ENCODE measurements at places on chromosomes 12 and 14.
A peak's percentile ranks its signal among the peaks of the same experiment; 100 is the strongest.

DNA sequence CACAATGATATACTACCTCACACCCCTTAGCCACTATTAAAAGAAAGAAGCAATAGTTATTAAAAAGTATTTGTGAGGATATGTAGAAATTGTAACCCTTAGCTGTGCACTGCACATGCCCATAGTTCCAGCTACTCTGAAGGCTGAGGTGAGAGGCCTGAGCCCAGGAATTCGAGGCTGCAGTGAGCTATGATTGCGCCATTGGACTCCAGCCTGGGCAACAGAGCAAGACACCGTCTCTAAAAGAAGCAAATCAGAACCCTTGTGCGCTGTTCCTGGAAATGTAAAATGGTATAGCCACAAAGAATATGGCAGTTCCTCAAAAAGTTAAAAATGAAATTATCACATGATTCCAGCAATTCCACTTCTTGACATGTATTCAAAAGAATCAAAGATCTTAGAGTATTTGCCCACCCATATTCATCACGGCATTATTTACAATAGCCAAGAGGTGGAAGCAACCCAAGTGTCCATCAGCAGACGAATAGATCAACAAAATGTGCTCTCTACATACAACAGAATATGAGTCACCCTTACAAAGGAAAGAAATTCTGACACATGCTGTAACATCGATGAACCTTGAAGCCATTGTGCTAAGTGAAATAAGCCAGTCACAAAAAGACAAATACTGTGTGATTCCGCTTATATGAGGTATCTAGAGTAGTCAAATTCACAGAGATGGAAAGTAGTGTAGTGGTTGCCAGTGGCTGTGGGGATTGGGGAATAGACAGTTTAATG, 23.7 kb upstream of the YLPM1 start:
- peak; percentile 28 for DNase-seq

DNA sequence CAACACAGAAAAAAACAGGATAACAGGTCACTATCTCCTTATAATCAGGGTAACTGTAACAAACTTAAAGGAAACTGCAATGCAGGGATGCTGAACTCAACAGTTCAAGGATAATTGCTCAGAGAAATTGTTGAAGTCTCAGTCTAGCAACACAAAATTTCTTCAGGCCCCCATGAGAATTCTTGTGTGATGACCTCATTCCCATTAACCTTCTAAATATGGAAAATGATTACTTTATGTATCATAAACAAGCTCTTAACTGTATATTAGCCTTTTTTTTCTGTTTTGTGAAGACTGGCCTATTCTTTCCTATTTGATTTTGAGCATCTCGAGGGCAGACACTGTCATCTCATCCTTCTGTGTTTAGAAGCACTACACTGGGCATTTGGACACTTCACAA, 47.1 kb downstream of the IGF1 start:
- peak; percentile 56 for DNase-seq

GRCh38 chr12:116818341-116818856, 62.8 kb downstream of the HRK start:
- peak; percentile 23 for DNase-seq

GRCh38 chr14:65403231-65403630, 9.3 kb upstream of the FUT8 start:
- DNase-seq: no peak

GRCh38 chr12:62866451-62867082, 68.4 kb downstream of the PPM1H start:
- DNase-seq: peak; percentile 77

GRCh38 chr14:100749967-100750597, 23.4 kb downstream of the DLK1 start:
- DNase-seq: no peak

DNA sequence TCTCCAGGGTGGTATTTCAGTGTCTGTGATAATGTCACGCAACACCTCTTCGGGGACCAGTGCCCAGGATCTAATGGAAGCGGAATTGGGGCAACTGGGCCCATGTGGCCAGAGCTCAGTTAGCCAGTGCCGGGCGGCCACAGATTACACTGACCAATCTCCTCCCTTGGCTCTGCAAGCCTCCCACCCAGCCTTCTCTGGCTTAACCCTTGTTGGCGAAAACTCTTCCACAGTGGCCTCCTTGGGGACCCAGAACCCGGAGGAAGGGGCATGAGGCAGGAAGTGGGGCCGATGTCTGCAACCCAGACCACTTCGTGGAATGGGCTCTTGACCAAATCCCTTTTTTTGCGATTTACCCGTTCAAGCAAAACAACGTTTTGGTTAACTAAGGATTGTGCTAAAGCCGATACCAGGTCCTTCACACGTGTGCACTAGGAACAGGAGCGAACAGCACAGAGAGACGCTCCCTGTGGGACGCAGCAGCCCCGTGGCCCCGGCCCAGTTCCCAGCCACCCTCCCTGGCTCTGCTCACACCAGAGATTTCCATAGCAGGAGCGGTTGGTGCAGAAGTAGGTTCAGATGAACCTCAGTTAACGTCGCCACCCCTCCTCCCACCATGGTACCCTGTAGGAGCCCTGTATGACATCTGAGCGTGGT, 38.2 kb downstream of the SLC8B1 start:
- no peak for DNase-seq

- no peak for DNase-seq
Measured at GRCh38 chr12:9127936-9128663, 12.4 kb upstream of the A2M start.

DNA sequence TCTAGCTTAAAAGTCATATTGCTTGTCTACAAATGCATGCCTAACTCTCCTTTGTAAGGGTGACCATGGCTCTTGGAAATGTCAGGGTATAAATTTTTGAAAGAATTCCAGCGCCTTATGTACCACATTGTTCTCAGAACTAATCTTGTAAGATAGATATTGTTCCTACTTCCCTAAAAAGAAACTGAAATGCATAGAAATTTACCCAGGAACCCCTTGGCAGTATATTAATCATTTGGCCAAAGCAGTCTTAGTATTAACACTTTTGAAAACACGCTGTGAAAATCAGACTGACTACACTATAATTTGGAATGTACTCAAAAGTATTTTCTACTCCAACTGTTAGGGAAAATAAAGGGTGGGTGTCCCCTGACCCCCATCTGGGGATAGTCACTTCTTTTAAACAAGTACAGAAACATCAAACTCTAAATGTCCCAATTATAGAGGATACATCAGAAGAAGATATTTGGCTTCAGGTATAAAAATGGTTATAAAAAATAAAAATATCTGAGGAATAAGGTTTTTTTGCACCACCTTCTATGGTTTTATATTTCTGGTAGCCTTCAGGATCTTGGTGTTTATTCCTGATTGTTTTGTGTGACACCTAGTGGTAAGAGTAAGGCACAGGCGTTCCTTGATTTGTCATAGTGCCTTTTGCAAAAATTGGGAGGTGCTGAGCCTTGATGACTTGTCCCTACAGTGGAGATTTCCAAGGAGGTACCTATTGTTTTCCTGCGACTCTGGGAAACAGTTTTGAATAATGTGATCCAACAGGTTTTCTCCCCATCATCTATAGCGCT, 2.2 kb upstream of the NFKBIA start:
- DNase-seq: peak; percentile 74

DNA sequence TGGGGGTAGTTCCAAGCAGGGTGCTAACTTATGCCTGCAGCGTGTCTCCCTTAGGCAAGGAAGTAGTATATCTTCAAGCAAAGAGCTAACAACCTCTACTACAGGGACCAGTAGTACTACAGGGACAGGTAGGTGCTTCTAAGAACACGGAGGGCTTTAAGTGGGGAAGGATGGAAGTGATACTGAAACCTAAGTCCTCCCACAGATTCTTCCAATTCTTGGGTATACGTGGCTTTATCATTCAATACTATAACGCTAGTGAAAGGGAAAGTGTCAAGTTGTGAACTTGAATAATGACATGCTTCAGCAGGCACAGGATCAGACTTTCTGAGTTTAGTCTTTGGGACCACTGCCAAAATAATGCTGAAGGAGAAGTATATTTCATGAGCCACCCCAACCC, 241.7 kb downstream of the CEP128 start:
- DNase-seq: no peak

DNA sequence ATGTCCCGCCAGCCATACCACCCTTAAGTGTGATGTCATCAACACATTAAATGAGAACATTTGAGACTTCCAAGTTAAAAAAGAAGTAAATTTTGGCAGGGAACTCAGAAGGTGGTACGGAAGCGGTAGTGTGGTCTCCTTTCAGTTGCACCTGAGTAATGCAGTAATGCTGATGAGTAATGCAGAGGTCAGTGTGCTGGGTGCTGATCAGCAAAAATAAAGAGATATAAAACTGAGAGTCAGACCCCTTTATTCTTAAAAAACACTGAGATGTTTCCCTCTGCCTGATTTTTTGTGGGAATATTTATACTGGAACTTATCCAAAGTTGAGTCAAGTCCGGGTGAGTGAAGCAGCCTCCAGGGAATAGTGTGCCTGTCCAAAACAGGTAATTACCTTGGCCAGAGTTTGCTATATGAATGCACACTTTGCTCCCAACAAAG, 370.6 kb upstream of the PRICKLE1 start:
- DNase-seq: peak; percentile 2

DNA sequence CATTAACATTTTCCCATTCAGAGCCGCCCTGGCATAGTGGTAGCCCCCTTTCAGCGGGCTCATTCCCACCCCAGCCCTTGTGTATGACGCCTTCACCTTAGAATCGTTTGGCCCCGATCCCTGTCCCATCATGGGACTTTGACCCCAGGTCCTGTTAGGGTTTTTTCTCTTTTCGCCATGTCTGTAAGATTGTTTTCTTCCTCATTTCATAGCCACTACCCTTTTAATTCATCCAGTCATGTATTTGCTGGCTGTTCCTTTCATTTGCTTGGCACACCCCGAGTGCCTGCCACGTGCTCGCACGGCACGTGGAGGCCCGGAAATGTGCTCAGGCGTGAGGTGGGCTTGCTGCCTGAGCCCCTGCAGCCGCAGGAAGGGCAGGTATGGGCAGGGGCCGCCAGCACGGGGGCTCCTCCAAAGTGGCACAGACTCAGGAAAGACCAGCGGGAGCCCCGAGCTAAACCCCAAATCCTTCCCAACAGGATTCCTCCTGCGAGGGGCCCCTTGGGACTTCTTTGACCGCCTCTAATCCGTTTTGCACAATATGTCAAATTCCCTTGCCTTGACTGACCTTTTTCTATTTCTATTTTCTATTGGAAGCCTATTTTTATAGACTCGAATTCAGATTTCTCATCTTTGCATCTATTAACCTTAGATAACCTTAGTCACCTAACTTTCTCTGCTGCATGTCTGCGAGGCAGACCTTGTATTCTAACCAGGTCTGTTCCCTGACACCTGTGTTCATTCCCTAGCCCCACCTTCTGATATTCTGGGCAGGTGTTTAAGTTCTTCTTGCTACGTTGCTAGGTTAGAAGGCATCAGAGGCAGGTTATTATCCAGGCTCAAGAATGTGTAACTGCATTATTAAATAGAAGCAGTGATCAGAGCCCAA, 114.8 kb downstream of the EML1 start:
- no peak for DNase-seq

DNA sequence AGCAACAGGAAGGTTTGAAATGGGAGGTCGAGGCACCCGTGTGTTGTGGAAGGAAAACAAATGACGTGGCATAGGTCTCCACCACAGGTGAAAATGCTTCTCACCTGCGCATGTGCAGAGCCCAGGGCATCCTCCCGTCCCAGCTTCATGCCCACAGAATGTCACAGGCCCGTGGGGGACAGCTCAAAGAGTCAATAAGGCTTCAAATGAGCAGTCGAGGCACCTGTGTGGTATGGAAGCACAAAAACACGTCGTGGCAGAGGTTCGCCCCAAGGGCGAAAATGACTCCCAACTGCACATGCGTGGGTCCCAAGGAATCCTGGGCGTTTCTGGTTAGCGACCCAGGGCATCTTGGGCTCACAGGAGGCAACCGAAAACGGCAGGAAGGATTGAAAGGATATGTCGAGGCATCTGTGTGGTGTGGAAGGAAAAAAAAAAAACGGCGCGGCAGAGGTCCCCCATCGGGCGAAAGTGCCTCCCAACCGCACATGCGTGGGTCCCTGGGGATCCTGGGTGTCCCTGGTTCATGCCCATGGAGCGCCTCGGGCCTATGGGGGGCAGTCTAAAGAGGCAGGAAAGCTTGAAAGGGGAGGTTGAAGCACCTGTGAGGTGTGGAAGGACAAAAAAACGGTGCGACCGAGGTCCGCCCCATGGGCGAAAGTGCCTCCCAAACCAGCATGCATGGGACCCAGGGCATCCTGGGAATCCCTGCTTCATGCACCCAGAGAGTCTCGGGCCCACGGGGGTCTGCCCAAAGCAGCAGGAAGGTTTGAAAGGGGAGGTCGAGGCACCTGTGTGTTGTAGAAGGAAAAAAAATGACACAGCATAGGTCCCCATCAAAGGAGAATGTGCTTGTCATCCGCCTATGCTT, 578.5 kb downstream of the ALG10 start:
- DNase-seq: no peak

- DNase-seq: peak; percentile 25
Measured at GRCh38 chr12:105278043-105278697, 42.2 kb upstream of the APPL2 start.

DNA sequence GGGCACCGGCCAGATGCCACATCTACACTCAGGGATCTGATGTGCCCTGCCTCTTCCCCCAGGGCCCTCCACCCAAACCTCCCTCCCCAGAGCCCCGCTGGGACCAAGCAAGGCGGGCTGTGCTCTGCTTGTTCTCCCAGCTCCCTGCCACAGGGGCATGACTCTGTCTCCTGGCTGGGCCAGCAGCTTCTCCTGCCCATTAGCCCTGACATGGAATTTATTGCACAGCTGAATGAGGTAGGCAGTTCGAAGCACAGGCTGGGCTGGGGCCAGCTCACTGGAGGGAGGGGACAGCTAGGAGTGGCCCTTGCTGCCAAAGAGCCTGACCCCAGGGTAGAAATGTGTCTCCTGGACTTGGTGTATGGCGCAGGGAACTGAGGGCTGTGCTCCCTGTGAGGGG, 42.4 kb downstream of the ARL6IP4 start:
- DNase-seq: no peak

DNA sequence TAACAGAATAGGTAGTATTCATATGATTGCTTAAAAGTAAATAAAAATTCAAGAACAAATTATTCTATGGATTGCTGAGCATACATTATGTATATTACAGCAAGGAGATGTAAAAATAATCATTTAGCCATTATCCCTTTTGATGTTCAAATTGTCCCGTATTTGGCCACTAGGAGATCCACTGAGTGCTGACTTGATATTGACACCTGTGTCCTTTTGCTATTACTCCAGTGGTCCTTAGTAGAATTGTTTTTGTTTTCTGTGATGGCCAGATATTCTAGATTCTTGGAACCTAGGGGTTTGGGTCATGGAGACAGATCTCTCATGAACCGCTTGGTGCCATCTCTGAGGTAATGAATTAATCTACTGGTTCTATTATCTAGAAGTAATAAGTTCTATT, 16.8 kb downstream of the ERO1A start:
- DNase-seq: no peak

- no peak for DNase-seq
Measured at GRCh38 chr12:122545855-122546254, 18.8 kb downstream of the KNTC1 start.

GRCh38 chr12:8746046-8746445, 48.3 kb downstream of the RIMKLB start:
- no peak for DNase-seq

Measured in IMR-90 (cell line).